ENCODE measurements at places on chromosomes 16 and 17.
A peak's percentile ranks its signal among the peaks of the same experiment; 100 is the strongest.

- DNase-seq: no peak
Observed at GRCh38 chr16:2429771-2430663, 770 bp downstream of the CCNF start.

- no peak for DNase-seq
Observed at GRCh38 chr17:8001976-8002720, at the start of gene GUCY2D. GUCY2D (plus strand) TSS chr17:8002615; CDS start chr17:8003048, 433 bp downstream.

- DNase-seq: no peak
Observed at GRCh38 chr16:59039066-59039720, 305.1 kb upstream of the GOT2 start.

DNA sequence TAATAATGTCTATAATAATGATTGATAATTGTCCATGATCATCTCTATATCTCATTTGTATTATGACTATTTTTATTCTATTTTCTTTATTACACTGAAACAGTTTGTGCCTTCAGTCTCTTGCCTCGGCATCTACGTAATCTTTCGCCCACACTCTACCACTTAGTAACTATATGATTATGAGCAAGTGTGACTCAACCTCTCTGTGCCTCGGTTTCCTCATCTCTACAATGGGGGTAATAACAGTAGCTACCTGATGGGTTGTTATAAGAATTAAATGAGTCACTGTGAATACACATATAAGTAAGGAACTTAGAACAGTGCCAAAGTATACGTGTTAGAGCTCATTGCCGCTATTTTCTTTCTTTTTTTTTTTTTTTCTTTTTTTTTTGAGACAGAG is 3.7 kb upstream of the SLC16A11 start:
- DNase-seq: no peak

GRCh38 chr16:87331241-87331801 is 14.1 kb upstream of the C16orf95 start:
- DNase-seq: no peak

DNA sequence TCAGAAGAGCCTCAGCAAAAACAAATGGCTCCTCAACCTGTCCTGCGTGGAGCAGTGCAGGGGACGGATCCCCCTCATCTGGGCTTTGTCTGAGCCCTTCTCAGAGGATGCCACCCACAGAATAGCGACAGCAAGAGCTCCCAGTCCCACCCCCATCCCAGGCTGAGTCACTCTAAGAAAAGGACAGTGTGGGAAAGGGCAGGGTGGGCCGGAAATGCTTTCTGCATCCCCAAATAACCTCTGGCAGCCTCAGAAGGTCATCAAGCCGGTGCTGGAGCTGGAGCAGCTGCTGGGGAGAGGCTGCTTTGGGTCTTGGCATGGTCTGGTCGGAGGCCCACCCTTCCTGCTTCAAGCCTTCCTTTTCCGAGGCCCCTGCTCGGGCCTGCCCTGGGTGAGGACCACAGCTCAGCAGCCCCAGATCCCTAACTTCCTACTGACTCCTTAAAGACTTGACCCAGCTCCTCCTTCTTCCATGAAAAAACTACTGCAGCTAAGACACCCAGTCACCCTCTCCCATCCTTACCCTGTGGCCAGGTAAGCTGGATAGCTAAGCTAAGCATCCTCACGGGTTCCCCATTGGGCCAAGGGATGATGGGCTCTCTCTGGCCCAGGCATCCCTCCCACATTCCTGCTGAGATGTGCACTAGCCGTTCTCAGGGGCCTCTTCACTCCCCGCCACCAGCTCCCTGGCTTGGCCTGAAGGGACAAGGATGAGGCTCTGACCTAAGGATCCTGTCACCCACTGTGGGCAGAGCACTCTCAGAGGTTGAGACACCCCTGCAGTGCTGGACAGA is 8.7 kb downstream of the SLC12A4 start:
- DNase-seq: peak; percentile 75

DNA sequence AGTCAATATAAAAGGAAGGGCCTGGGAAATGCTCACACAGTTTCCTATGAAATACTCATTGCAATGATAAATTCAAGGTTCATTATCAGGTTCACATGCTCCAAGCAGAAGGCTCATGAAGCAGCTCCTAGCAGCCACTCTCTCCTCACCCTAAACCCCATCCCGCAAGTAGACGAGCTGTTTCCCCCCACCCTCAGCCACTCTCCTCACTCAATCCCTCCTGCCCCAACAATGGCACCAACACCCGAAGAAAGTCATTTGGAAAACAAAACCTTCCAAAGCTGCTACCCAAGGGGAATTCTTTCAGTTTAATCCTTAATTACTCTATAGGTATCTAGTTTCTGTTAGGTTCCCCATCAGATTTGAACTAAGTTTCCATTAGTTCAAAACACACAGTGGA is 69.7 kb downstream of the CREBBP start:
- DNase-seq: no peak

- no peak for DNase-seq
Observed at GRCh38 chr17:79294459-79295071, 219.9 kb downstream of the ENGASE start.

GRCh38 chr17:51748749-51749604 is 409.5 kb downstream of the CA10 start:
- no peak for DNase-seq

DNA sequence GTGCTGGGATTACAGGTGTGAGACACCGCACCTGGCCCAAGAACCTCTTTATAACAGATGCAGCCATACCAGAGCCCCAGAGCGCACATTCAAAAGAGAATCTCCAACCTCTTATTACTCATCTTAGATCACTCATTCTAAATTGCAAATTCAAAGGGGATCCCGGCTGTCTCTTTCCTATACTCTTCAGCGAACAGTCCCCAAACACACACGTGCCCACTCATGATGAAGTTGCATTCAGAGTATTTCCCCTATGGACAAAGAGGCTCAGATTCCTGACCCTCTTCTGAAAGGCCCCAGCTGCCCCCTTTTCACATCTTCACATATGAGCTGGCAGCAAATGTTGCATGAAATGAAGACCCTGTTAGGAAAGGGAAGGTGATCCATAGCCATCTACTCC is 22.5 kb upstream of the ABR start:
- no peak for DNase-seq

DNA sequence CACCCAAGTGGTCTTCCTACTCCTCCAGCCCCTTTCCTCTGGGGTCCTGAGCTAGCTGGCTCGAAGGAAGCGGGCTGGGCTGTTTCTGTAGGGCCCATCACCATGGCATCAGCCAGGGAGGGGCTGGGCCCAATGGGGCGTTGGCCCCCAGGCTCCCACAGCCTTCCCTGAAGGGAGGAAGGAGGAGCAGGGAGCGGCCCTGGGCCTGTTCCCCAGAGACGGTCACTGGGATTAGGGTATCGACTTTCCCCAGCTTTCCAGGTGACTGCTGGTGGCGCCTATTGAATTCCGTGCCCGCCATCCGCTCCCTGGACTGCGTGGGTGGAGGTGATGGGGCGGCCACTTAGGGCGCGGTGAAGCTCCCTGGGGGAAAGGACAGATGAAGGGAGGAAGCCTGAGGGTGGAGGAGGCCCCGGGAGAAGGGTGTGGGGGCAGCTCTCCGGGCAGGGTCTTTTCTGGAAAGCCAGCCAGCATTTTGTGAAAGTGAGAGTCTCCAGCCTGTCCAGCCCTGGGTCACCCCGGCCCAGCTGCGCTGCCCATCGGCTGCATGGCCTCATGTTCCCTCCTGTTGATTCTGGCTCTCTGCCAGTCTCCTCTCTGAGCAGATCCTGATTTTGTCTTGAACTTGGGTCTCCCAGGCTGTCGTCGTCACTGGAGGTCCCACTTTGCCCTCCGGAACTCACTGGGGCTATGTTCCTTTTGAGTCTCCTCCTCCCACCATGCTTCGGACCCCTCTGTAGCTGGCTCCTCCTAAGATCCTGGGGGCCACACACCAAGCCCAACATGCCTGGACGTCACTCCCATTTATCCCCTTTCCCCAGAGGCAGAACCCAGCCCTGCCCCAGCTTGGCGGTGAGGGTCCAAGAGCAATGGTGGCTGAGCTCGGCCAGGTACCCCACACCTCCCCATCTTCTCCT is 9.8 kb downstream of the NHERF1 start:
- peak; percentile 74 for DNase-seq

- no peak for DNase-seq
Observed at GRCh38 chr16:15041271-15042004, 14.4 kb downstream of the NTAN1 start.

GRCh38 chr17:55642741-55643140 is 79.9 kb downstream of the TMEM100 start:
- no peak for DNase-seq

DNA sequence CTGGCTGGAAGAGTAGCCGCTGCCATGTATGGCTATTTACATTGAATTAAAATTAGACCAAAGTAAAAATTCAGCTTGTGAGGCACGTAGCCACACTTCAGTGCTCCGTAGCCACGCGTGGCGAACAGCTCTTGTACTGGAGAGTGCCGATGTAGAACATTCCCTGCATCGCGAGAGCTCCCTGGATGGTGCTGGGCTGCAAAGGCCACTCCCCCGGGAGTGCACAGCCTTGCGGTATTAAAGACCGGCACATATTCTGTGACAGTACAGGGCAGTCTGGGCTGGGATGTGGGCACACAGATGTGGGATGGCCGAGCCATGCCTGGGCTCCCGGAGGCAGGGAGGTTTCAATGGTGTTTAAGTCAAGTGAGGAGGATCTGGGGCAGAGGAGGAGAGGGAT is 102.2 kb downstream of the CMIP start:
- DNase-seq: no peak

GRCh38 chr16:68823401-68824135 is 19.8 kb upstream of the TANGO6 start:
- no peak for DNase-seq

GRCh38 chr16:66289051-66289680 is 77.3 kb upstream of the CDH5 start:
- DNase-seq: no peak

DNA sequence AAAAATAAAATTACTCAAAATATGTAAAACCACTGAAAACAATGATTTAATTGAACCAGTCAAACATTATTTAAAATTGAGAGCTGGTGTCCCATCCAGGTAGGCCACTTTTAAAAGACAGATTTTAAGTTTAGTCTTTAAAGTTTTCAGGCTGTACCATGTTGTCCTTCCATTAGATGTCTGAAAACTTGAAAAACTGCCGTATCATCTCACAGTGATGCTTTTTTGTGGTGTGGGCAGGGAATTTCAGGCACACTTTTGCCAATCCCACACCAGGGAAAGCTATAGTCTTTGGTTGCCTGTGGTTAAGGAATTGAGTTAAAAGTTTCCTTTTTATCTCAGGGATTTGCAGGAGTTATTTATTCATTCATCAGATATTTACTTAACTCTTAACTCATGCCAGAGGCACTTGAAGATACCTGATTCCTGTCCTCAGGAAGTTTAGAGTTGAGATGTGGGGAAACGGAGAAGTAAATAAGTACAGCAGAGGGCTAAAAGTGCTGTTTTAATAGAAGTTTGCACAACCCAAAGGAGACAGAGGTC is 3.2 kb downstream of the SNTB2 start:
- no peak for DNase-seq

GRCh38 chr17:58694826-58695225 is 2.4 kb downstream of the RAD51C start:
- DNase-seq: no peak

GRCh38 chr17:640436-640835 is 74.2 kb downstream of the VPS53 start:
- no peak for DNase-seq

DNA sequence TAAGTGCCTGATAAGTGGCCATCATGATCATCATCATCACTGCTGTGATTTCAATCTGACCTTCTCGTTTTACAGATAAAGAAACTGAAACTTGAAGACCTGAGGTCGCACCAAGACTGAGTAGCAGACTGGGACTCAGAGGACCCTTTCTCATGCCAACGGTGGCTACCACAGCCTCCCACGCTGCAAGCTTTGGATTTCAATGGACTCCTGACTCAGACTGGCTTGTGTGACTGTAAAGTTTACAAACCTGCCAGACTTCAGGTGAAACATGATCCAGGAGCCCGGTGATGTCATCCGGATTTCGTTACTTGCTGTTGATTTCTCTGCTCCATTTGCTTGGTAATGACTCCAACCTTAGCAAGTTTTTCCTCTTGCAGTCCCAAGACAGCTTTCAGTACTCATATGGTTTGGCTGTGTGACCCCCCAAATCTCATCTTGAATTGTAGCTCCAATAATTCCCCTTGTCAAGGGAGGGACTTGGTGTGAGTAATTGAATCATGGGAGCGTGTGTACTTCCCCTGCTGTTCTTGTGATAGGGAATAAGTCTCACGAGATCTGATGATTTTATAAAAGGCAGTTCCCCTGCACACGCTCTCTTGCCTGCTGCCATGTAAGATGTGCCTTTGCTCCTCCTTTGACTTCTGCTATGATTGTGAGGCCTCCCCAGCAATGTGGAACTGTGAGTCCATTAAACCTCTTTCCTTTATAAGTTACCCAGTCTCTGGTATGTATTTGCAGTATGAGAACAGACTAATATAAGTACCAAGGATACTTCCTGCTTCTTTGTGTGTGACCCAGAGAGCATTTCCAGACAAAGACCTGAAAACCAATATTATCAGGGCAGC is 26.7 kb upstream of the IRX6 start:
- no peak for DNase-seq

Measured in SHP77 (cell line).